ENCODE measurements at places on chromosomes 1 and 21.

GRCh38 chr1:6667139-6667538 lies 34.5 kb downstream of the DNAJC11 start:
- no peak for DNase-seq

DNA sequence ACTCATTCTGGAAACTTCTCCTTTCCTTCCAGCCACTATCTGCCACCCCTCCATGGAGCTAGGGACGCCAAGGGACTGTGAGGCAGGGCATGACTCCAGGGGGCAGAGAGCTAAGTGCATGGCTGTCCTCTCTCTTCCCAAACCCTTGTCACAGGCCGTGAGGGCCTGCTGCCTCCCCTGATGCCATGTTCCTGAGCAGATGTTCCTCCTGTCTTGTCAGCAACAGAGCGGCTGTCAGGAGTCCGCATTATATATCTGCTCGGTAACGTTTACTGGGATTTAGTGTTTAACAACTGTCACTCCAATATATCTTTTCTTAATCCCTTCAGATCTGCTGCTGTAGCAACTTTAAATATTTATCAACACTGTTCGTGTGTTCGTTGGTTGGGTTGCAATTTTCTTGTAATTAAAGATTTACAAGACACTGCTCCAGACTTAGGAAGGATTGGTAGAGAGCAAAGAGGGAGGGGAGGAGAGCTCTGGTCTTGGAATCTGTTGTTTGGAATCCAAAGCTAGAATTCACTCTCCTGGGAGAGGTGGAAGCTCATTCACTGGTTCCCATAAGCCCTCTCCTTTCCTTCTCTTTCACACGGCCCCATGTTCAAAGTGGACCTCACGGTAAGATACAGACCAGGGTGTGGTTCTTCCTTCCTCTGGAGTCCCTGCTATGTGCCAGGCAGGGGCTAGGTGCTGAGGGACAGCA lies 76.2 kb downstream of the MDM4 start:
- DNase-seq = no peak

- no peak for DNase-seq
Observed at GRCh38 chr1:89870998-89871397, 50.2 kb downstream of the LRRC8D start.

- no peak for DNase-seq
Observed at GRCh38 chr1:235434001-235434400, 66.8 kb downstream of the TBCE start.

GRCh38 chr1:81377406-81377805 lies 423.3 kb upstream of the ADGRL2 start:
- DNase-seq = no peak

DNA sequence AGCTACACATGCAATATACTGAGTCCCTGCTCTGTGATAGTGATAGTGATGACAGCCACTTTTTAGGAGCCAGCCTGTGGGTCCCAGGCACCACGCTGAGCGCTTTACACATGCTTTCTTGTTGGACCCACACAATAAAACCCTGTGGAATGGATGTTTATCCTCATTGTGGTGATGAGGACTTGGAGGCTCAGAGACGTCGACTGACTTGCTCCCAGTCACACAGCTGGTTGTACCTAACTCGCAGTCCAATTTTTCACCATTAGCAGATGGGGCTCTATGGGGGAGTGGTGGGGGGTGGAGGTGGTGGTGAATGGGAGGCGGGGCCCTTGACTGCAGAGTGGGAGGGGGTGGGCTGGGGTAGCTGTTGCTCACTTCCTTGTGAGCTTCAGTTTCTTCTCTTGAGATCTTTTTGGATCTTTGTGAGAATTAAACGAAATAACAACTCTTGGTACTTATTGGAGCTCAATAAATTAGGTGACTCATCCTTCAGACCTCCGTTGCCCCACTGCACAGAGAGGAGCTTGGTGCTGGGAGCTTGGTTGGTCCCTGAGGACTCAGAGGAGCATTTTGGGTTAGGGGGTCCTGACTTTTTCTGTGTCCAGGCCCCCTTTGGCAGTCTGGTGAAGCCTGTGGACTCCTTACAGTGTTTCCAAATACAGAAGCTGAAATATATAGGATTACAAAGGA lies 61.8 kb upstream of the CD1D start:
- no peak for DNase-seq

DNA sequence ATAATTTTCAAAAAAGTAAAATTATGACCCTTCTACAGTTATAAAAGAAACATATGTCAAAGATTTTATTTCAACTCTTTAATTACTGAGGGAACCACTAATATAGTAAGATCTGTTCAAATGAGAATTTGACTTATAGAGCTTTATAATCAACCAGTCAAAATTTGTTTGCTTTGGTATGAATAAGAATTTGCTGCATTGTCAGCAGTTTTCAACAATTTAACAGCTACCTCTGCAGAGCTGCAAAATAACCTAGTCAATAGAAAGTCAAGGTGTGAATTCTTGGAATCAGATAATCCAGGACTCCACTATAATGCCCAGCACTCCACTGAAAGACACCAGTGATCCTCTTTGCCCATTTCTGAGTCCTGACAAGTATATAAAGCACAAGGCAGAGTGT lies 78.2 kb downstream of the ODF2L start:
- no peak for DNase-seq

GRCh38 chr1:43473463-43473862 lies 19.7 kb upstream of the HYI start:
- DNase-seq = no peak
